ENCODE measurements at places on chromosomes 2 and 18. TPM values are rescaled to one million over a fixed set of nuclear protein-coding genes. Genes with fewer than 3 reads are reported as not detected.

DNA sequence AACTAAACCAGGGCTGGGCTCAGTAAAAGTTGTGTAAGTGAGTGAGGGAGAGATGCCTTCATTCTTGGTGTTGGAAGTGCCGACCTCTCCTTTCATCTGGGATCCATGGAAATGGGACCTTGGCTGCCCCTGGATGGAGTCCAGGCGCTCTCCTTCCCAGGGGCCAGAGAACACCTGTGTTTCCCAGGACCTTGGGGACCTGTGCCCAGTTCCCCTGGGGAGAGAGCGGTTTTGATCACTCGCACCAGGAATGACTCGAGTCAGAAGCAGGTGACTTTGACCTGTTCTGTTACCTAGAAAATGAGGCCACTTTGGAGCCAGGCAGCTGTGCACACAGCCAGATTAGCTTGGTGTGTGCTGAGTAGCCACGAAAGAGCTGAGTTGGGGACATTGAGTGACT, 97.3 kb downstream of the SH3BP4 start:
- no peak for DNase-seq

DNA sequence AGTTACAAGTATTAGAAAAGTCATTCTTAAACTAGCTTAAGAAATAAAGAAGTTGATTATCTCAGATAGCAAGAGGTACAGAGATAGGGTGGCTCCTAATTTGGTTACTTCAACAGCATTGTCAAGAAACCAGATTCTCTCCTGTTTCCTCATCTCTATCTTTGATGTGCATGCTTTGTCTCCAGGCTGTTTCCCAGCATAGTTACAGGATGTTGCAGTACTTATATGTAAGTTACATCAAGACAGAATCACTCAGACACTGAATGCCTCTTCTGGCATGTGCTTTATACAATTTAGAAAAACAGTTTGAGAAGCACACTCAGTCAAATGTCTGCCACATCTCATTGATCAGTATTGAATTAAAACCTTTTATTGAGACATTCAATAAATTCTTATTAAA, 189.5 kb upstream of the UBE2E3 start:
- DNase-seq = no peak

DNA sequence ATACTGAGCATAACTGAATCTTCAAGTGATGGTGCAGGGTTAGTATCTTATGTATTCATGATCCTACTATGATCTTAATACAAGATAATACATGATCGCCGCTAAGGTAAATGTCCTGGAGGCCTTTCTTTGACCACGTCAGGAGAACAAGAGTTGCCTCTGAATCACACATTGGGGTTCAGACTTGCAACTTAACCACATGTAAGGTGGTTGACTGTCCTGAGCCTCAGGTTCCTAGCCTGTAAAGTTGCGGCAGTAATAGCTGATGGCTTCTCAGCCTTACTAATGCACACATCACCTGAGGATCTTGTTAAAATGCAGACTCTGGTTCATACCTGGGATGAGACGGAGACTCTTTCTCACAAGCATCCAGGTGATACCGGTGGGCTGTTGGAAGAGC, 112.5 kb downstream of the MGAT5 start:
- no peak for DNase-seq

- no peak for DNase-seq
Measured at GRCh38 chr2:194822657-194823056, 834.4 kb upstream of the SLC39A10 start.

DNA sequence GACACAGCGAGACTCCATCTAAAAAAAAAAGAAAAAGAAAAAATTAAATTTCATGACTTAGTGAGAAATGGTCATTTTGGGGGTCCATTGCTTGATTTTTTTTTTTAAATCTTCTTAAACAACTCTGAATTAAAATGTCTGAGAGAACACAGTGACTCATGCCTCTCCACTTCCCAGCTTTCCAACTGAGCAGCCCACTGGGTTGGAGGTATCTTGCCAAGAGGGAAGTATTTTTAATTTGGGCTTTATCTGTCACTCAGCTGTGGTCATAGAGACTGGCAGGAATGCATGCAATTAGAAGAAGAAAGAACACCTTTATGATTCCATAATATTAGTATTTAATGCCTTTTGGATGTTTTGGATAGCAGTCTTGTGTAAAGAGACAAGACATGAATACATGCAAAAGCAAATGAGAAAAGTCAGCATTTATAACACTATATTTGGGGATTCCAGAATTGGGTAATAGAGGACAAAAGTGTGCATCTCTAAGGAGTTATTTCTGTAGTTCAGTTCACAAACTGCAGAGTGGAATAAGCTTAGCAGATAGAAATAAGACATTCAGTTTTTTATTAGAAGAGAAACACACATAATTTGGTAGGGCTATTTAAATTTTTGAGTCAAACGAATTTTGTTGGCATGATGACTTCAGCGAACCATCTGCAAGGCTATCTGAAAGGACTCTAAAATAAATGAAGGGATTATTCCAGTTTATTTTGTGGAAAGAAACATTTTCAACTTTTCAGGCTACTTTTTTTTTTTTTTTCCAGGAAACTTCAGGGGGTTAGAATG, 254.8 kb downstream of the TGIF1 start:
- no peak for DNase-seq

DNA sequence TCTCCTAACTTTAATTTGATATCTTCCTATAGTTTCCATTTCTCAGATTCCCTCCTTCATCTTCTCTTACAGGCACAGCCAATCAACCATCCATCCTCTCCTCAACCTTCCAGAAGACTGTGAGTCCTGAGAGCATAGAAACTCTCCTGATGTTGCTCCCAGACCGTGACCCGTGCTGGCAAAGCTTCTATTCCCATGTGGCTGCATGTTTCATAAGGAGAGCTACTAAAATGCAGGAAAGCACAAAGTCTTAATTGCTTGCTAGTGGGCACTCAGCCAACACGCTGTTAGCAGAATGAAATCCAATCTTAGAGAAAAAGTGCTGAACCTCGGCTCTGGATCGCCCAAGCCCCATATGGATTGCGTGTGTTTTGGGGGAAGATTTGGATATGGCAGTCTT, 1244.7 kb upstream of the ZEB2 start:
- DNase-seq = no peak

- DNase-seq = no peak
Measured at GRCh38 chr2:195414537-195415100, 242.4 kb upstream of the SLC39A10 start.

DNA sequence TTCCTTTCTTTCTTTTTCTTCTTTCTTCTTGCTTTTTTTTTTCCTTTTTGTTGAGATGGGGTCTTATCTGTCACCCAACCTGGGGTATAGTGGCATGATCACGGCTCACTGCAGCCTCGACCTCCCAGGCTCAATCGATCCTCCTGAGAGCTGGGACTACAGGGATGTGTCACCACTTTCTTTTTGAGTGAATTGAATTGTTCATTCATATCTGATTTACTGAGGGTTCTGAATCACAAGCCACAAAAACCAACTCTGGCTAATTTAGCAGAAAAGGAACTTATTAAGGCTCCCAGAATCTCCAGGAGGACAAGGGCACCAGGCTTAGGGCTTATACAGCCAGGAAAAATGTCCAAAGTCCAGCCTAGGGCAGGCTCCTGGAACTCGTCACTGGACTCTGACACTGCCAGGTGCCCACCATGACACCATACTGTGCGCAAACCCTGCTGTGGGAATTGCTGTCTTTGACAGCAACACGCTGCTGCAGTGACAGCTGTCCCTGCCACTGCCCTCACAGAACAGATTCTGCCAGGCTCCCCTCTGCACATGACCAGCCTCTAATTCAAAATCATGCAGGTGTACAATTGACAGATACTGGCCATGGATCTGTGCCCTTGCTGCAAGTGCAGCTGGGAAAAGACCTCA, 42.9 kb upstream of the EML6 start:
- DNase-seq = peak; percentile 37

- DNase-seq = no peak
Measured at GRCh38 chr2:67719351-67719750, 322.2 kb downstream of the ETAA1 start.

GRCh38 chr18:68436485-68436884, 278.4 kb downstream of the TMX3 start:
- peak; percentile 67 for DNase-seq

- no peak for DNase-seq
Measured at GRCh38 chr2:152335726-152336118, 748 bp downstream of the FMNL2 start.

DNA sequence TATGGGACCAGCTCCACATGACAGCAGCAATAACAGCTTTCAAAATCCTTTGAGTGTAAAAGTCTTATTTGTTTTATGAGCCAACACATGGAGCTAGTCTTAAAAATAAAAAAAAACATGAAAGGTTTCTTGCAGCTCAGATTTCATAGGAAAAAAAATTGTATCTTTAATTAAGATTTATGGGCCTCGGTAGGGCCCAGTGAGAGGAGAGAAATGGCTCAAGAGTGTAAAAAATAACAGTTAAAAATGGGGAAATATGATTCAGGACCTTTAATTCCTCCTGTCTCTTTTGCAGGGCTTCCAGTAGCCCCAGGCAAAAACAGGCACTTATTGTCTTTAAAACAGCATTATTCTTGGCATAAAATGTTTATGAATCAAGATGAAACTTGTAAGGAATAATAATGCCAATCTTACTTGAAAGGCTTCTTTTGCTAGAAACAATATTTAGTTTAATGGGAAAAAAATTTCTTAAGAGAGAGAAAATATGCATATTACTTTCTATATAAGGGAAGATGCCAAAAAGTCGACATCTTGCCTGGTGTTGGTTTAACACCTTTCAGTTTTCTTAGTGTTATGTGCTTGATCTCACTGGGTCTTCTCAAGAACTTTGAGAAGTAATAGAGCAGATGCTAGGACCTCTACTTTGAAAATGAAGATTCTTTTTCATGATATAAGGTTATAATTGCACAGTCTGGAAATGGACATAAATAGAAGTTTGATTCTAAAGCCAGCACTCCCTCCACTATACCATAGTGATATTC, 71.3 kb upstream of the SETBP1 start:
- DNase-seq = no peak

- DNase-seq = no peak
Measured at GRCh38 chr2:217930761-217931563, 71.8 kb downstream of the TNS1 start.

DNA sequence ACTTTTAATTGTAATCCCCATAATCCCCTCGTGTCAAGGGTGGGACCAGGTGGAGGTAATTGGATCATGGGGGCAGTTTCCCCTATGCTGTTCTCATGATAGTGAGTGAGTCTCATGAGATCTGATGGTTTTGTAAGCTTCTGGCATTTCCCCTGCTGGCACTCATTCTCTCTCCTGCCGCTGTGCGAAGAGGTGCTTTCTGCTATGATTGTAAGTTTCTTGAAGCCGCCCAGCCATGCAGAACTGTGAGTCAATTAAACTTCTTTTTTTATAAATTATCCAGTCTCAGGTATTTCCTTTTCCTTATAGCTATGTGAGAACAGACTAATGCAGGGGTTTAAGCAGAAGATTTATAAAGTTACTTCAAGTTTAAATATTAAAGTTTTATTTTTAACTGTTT, 655.2 kb downstream of the EPHA4 start:
- DNase-seq = no peak

GRCh38 chr2:150624001-150624401, 136.5 kb upstream of the RND3 start:
- DNase-seq = no peak

GRCh38 chr2:235806986-235807750, 313.3 kb downstream of the AGAP1 start:
- no peak for DNase-seq

DNA sequence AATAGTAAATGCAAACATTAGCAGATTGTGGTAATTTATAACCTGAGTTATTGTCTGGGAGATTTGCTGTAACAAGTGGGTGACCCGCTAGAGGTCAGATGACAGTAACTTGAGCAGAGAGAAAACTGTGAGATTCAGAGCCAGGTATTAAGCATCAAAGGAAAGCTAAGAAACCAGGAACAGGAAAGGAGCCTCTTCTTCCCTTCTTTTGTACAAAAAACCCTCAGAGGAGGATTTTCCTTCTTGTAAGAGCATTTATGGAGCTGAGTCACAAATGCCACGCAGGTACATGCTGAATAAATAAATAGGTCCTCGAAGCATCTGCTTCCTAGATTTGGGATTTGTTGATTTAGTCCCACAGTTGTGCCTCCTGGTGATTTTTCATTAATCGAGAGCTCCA, 146.5 kb downstream of the SH3BP4 start:
- DNase-seq = no peak

GRCh38 chr2:119836455-119837142, 76.9 kb downstream of the PTPN4 start:
- DNase-seq = no peak

DNA sequence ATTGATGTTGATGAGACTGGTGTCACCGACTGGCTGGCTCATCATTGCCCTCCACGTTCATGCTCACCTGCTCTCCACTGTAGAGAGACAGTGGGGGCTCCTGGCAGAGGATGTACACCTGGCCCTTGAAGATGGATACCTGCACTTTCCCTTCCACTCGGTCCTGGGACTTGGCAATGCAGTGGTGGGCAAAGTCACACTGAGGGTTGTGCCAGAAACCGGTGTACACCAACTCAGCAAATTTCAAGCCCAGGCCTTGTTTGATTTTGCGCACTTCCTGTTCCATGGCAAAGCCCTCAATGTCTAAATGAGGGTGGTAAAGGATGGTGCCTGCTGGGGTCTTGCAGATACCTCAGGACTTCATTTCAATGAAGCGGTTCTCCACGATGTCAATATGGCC, 32.5 kb downstream of the GEMIN6 start:
- DNase-seq = no peak

- DNase-seq = no peak
Measured at GRCh38 chr18:58882044-58882443, 17.4 kb downstream of the ZNF532 start.

GRCh38 chr18:5057386-5058348, 139.4 kb downstream of the AKAIN1 start:
- DNase-seq = peak; percentile 25

GRCh38 chr2:6971502-6971901, 54.3 kb downstream of the RNF144A start:
- no peak for DNase-seq

DNA sequence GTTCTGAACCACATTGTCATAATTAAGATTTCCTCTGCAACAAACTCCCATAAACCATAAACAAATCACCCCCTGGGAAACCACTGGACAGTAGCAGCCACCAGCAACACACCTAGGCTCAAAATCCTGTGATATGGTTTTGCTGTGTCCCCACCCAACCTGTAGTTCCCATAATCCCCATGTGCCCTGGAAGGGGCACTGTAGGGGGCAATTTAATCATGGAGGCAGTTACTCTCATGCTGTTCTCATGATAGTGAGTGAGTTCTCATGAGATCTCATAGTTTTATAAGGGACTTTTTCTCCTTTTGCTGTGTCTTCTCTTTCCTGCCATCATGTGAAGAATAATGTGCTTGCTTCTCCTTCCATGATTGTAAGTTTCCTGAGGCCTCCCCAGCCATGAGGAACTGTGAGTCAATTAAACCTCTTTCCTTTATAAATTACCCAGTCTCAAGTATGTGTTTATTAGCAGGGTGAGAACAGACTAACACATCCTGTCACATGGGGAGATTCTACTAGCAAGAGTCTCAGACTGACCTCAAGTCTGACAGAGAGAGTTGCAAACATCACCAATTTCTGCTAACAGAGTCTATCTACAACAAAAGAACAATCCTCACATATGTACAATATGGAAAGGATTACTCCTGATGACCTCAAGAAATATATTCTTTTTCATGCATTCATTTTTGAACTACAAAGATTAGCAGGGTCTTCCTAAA, 182.6 kb downstream of the GRB14 start:
- no peak for DNase-seq

GRCh38 chr18:80068571-80069272, 34.5 kb downstream of the RBFA start:
- DNase-seq = no peak

- DNase-seq = no peak
Measured at GRCh38 chr2:174863183-174863582, 98.9 kb upstream of the CHRNA1 start.

Gene SLC40A1
- not detected for total RNA-seq

Gene RTP5
- total RNA-seq = not detected

Gene CXCR1
- not detected for total RNA-seq

Gene PROKR1
- total RNA-seq = not detected

Gene GKN2
- total RNA-seq = not detected

Gene DCDC2C
- not detected for total RNA-seq
